Lung microvascular endothelial cell (primary cell): ENCODE measurements at places on chromosomes 3 and 15.

- DNase-seq = peak; percentile 65
These were observed 471.0 kb downstream of the FOXP1 start for GRCh38 chr3:71112576-71112975.

DNA sequence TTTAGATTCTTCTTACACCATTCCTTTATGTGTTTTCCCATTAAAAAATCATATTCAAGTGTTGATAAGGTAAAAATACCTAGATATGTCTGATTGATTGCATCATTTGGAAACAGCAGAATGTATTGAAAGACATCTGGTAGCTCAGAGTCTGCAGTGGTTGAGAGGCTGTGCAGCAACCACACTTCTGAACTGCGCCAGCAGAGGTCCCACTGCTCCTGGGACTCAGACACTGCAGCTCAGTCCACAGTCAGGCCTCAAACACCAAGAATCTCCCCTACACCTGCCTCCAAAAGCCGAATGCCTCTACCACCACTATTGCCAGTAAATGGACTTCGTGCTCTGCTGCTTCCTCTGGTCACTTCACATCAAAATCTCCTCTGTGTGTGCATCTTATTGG lies 176.9 kb upstream of the LMCD1 start:
- DNase-seq = peak; percentile 37

GRCh38 chr15:86620157-86620556 lies 540.5 kb downstream of the AGBL1 start:
- no peak for DNase-seq

GRCh38 chr3:146503461-146504202 lies 34.3 kb upstream of the PLSCR2 start:
- DNase-seq = peak; percentile 47

GRCh38 chr3:4645468-4645867 lies 152.3 kb downstream of the ITPR1 start:
- no peak for DNase-seq

DNA sequence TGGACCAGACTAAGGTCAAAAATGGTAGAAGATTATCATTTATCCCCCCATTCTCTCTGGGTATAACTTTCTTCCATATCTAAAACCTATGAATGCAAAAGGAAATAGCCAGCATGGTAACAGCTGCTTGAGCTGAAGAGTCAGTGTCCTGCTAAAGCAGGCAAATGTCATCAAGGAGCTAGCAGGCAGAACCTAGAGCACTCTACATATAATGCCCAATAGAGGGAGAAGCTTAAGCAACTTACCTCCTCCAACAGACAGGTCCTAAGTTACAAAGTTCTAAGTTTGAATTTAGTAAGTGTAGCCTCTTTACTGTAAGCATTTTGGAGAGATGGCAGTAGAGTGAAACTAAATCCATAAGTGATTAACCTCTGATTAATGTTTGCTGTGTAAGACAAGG lies 7.7 kb downstream of the RAF1 start:
- no peak for DNase-seq
